ENCODE measurements at places on chromosomes 12 and 14.

- DNase-seq, result no peak
Measured at GRCh38 chr12:76247026-76247646, 101.1 kb downstream of the BBS10 start.

DNA sequence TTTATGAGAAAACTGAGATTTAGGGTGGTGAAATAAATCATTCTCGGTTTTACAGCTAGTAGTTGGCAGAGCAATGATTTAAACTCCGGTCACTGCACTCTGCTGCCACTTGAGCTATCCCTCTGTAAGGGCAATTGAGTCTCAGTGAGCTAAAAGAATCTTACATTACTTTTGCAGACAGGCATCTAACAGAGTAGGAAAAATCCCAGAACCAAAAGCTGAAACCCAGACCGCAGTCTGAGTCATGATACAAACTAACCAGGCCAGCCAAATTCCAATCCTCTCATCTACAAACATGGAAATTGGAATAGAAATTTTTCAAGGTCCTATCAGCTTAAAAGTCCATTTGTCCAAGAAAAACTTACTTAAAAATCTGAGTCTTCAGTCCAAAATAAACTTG is 73.7 kb downstream of the ANKS1B start:
- peak; percentile 96 for DNase-seq

DNA sequence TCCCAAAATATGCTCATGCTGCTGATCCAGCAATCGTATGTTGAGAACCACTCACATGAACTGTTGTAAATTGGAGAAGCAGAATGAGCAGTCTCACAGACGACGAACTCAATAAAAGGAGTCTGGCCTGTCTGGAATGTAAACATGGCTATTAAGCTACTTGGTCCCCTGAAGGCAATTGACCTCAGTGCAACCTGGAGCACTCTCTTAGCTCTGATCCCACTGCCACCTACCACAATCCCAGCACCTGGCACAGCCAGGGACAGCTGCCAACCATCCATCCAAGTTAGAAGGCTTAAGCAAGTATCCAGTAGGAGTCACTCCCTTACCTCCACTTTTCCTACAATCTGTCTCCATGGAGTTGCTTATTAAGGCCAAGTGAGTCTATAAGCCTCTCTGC is 406.9 kb upstream of the CLEC14A start:
- DNase-seq, result no peak

DNA sequence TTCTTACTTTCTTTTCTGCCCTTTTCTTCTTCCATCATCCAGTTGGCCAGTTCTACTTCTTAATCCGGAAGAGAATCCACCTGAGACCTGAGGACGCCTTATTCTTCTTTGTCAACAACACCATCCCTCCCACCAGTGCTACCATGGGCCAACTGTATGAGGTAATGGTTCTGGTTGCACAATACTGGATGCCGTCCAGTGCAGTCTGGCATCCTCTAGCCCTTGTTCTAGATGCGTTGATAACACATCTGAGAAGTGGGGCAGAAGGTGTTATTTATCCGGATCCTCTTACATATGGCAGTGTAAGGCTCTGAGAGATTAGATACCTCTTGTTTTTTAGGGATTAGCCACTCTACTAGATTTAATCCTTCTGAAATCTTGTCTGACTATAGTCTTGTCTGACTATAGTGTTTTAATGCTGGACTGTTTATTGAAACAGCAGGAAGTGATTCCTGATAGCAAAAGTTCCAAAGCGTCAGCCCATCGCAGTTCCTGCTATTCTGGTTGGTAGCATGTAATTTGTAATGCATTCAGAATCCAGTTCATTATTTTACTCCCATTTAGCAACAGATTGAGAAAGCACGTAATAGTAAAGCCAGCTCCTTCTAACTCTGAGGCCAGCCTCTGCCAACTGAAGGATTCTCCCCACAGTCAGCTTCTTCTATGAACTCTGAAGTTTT is 7.9 kb downstream of the GABARAPL1 start:
- DNase-seq, result no peak

DNA sequence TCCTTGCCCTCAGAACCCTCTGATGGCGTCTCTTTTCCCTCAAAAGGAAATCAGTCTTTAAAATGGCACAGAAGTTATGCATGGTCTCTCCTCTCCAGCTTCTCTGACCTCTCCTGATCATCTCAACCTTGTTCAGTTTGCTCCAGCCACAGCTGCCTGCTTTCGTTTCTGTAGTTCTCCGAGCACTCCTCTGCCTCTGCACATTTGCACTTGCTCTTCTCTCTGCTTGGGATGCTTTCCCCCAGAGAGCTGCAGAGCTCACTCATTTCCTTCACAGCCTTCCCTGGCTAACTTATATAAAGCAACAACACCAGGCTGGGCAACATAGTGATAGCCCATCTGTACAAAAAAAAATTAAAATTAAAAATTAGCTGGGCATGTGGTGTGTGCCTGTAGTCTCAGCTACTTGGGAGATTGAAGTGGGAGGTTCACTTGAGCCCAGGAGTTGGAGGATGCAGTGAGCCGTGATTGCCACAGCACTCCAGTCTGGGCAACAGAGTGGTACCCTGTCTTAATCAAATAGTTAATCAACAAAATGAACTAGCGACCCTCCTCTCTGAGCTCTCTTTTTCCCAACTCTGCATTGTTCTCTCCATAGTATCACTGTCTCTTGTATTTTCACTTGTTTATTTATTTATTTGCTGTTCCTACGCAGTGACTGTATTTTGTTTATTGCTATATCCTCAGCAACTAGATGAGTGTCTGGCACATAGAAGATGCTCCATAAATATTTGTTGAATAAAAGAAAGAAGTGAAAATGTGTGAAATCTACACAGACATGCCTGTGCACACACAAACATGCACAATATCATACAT is 37.7 kb downstream of the PPFIBP1 start:
- DNase-seq, result no peak

- no peak for DNase-seq
Measured at GRCh38 chr14:87785897-87786296, 207.1 kb downstream of the GALC start.

DNA sequence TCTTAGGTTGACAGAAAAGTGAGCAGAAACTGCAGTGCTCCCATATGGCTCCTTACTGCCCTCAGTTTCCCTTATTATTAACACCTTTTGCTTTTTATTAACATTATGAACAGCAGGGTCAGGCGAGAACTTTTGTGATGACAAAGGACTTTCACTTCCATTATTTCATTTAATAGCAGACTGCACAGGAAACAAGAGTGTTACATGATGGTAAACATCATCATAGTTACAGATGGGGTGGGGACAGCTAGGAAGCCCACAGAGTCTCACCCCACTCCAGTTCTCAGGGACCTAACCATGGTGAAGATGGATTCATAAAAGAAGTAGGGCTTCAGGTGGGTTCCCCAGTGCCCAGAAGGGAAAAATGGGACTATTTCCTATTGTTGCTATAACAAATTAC is 110.1 kb upstream of the PELI2 start:
- DNase-seq, result no peak

GRCh38 chr12:106581543-106582248 is 1.1 kb upstream of the RFX4 start:
- DNase-seq, result no peak

DNA sequence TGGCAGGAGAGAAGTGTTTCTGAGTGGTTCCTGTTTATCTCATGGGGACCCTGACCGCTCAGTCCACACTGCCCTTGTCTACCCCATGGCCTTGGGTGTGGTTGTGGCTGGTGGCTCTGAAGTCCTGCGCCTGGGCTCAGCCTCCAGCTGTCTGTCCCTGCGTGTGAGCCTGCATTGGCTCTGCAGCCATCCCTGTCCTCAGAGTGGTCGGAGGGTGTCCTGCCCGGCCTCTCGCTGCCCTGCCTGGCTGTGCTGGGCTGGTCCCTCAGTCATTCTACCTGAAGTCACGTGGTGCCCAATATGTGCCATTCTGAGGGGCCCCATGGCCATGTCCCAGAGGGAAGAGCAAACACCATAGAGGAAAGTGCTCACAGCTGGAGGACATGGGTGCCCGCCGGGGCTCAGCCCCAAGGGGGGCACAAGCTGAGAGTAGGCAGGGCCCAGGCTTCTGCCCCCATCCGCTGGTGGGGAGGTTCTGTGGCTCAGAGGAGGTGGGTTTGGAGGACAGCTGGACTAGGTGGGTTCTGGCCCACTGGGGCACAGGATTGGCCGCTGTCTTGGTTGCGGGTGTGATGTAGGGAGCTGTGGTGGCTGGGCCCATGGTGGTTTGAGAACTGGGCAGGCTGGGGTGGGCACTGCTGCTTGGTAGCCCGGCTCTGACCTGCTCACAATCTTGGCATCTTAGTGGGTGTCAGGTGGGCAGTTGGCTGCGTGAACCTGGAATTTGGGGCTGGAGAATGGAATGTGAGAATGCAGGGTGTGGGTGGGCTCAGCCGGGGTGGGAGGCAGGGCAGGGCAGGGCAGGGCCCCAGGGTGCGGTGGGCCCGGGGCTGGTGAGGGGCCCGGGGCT is 11.6 kb downstream of the TEDC1 start:
- no peak for DNase-seq

GRCh38 chr14:34673702-34674101 is 40.7 kb downstream of the CFL2 start:
- DNase-seq, result no peak

DNA sequence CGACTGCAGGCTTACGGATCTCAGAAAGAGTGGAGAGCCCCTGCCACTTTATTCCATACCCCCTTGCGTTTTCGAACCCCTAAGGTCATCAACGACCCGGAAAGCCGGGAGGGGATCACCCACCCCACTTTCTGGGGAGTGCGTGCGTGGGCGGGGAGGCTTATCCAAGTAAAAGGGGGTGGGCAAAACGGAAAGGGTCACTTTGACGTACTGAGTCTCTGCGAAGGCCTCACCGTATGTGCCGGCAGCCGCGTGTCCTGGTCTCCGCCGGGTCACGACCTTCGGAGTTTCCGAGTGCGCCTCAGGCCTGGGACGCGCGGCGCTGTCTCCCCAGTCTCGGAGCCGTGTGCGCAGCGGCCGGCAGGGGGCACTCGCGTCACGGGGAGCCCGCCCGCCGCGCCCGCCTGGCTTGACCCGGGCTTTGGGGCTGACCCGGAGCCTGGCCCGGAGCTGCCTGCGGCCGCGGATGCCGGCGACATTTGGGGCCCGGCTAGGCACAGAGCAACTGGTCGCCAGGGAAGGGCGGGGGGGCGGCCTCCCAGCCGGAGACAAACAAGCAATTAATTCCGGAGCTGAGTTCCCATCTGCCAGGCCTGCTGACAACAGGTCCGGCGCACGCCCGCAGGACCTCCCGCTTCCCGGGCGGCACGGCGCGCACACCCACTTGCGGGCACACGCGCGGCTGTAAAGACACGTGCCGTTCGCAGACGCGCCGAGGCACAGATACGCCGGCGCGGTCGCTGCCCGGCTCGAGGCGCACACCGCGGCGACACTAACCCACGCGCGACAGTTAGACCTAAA is 890 bp upstream of the KIF26A start:
- no peak for DNase-seq

DNA sequence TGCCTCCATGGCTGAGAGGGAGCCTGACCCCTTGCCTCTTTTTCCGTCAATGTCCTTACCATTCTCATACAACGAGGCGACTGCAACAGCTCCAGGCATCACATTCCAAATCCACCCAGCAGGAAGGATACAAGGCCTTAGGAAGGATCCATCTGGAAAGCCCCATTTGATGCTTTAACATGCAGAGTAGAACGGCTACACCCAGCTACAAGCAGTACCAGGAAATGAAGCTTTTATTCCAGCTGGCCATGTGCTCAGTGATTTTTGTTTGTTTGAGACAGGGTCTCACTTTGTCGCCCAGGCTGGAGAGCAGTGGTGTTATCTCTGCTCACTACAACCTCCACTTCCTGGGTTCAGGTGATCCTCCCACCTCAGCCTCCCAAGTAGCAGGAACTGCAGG is 124.8 kb downstream of the TMEM132D start:
- no peak for DNase-seq

DNA sequence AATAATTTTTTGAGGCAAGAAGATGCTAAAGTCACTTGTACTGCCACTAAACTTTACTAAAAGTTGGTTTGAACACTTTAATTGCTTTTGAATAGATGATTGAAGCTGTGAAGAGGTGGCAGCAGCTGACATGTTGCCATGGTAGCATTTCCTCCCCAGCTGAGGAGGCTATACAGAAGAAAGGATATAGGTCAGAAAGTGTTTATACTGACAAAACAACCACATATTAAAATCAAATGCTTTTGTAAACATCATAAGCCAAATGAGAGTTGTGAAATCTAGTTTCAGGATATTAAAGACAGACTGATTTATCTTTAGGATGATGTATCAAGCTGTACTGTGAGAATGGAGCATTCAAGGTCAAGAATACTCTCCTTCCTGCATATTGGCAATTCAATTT is 41.7 kb downstream of the TSPAN19 start:
- DNase-seq, result no peak

GRCh38 chr12:111046896-111047295 is 126.5 kb upstream of the MYL2 start:
- DNase-seq, result no peak

- DNase-seq, result no peak
Measured at GRCh38 chr14:64663174-64663573, 41.0 kb upstream of the PLEKHG3 start.

DNA sequence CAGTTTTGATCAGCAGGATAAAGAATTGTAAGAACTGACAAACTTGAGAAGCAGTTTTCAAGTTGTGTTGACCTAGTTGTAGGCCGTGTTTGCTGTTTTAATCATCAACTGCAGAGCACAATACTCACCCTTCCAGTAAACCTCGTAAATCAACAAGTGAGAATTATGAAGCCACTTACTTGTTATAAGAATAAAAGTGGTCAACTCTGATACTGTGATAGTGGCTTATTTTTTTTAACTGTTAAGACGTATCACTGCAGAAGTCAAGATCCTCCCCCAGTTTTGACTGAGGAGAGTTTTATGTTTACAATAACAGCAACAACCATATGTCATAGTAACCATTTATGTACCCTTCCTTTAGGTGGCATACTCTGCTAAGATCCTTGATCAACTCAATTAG is 100.8 kb upstream of the DACT1 start:
- DNase-seq, result no peak

- DNase-seq, result no peak
Measured at GRCh38 chr14:69093631-69094421, 59.1 kb downstream of the DCAF5 start.

- DNase-seq, result no peak
Measured at GRCh38 chr12:109386059-109386433, 38.3 kb downstream of the MYO1H start.

GRCh38 chr12:1880153-1880845 is 38.2 kb downstream of the CACNA2D4 start:
- no peak for DNase-seq

DNA sequence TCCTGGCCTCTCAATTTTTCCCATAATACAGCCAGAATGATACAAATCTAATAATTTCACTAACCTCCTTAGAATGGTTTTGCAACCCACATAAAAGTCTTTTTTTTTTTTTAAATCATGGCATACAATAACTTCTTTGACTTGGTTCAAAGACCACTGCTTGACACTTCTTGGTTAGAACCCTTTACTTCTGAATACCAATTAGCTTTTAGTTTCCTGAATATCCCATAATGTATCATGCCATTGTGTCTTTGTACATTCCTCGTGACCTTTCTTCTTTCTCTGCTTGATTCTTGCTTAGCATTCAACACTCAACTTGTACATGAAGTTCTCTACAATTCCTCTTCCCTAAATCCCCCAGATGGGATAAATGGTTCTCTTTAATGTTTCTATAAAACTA is 19.3 kb downstream of the KLHL28 start:
- no peak for DNase-seq
